Fibroblast of skin of abdomen (primary cell): ENCODE measurements at places on chromosomes 7 and 10.
A peak's percentile ranks its signal among the peaks of the same experiment; 100 is the strongest.

GRCh38 chr10:125711110-125711750 is 8.3 kb upstream of the EDRF1 start:
- no peak for DNase-seq

DNA sequence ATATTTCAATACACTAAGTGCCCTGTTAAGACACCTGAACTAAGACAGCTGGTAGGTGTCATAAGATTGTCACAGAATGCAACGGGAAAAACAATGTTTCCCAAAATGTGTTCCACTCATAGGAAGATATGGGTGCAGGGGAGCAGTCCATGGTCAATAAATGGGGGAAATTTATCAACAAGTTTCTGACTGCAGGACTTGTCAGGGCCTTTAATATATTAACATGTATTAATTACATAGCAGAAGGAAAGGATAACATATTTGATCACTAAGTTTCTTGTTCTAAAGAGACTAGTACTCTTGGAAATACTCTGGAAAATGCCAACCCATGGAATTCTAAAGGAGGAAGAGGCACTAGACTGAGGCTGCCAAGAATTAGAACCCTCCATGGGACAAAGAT is 6.7 kb downstream of the RBP3 start:
- no peak for DNase-seq

GRCh38 chr10:1451362-1451888 is 285.9 kb downstream of the ADARB2 start:
- DNase-seq, result no peak

DNA sequence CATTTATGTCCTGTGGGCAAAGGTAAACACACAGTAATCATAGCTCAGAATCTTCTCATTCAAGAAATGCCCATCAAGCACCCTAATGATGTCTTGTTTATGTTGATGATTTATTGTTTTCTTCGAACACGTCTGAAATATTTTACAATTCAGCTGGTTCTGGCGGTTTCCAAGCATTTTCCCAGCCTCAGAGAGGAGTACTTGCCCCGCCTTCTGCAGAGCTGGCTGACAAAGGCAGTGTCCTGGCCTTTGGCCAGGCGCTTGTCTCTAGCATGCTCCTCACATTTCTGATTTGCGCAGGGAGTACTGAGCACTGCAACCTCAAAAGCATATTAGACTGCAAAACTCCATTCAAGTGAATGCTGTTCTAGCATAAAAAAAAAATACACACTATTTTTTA is 314.2 kb upstream of the GNAI1 start:
- peak; percentile 84 for DNase-seq

- DNase-seq, result no peak
Measured at GRCh38 chr10:26697922-26698608, 564 bp downstream of the PDSS1 start.

DNA sequence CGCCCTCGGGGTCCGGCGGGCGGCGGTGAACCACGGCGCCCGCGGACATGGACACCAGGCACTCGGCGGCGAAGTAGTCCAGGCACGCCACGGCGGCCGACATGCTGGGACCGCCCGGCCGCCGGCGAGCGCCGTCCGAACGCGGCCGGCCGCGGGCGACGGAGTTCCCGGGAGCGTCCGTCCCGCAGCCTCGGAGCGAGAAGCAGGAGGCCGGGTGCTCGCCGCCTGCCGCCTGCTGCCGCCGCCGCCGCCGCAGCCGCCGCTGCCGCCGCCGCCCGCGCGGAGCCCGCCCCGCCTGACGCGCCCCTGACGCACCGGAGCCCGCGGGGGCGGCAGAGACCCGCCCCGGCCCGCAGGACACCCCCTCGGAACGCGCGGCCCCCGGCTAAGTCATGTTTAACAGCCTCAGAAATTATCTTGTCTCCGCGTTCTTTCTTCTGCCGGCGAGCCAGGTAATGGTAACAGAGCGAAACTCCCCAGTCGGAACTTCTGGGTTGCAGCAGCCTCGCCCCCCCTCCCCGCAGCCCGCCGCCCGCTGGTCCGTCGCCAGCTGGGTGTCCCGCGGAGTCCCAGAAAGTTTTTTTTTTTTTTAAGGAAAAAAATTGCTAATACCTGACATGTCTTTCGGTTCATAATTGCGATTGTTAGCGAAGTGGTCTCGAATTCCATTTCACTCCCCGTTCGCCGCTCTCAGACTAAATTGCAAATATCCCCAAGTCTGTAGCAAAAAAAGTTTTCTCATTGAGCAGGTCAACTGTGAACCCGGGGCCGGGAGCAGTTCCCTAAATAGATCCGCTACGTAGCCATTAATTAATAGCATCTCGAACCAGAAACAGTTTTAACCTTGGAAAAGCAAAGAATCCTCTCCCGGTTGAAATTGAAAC is at the start of gene KLF14:
TSS of gene KLF14 (minus strand) at position 277 of the 884 bp plus-strand sequence. CDS start at position 103, 174 bp downstream.
- peak; percentile 27 for DNase-seq

- peak; percentile 66 for DNase-seq
Measured at GRCh38 chr10:19993714-19994315, 177.6 kb downstream of the PLXDC2 start.

DNA sequence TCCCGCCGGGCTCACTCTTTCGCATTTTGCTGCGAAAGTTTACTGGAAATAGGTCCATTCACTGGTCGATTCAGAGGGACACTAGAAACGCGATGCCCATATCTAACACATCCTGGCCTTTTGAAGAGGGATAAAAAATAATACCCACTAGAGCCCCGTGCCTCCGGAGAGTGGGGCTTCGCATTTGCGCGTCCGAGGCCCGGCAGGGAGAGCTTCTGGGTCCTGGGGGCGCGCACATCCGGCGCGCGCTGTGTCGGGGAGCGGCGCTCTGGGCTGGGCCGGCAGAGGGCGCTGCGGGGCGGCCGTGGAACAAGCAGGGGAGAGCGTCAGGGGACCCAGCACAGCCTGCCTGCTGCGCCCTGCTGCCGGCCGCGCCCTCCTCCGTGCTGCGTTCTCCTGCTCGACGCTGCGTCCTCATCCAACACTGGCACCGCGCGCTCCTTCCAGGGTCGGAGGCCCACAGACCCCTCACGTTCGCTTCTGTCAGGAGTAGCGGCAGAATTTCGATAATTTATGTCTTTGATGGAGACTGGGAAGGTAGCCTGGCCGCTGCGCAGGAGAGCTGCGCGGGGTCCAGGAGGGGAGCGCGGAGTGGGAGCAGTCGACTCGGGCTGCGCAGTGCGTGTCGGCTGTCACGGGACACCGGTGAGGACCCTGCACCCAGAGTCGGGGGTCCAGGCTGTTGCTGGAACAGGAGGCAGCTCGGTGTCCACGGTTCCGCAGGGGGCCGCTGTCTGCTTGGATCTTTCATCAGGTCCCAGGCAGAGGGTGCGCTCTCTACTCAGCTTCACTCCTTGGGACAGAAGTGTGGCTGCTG is 41.5 kb upstream of the ZNF32 start:
- DNase-seq, result peak; percentile 83

- DNase-seq, result peak; percentile 12
Measured at GRCh38 chr10:104614245-104614831, 26.8 kb upstream of the SORCS3 start.

GRCh38 chr10:6617309-6618076 is 37.4 kb upstream of the PRKCQ start:
- no peak for DNase-seq
